Left hindlimb (tissue), 1 donor: ENCODE measurements at places on chromosomes 3 and 15.

DNA sequence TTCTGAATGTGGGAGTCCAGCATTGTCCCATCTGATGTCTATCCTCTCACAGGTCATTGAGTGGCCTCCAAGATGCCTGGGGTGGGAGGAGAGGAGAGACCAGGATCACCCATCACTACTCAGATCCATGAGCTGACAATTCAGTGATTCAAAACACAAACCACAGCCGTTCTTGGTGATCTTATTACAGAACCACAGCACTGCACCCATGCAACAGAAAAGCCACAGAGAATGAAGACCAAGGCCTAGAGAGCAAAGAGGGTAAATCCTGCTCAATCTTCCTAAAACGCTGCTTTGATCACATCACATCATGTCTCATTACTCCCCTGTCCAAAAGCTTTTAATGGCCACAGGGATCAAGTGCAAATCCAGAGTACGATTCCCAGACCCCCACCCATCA, 23.5 kb downstream of the ANP32A start:
- no peak for DNase-seq

DNA sequence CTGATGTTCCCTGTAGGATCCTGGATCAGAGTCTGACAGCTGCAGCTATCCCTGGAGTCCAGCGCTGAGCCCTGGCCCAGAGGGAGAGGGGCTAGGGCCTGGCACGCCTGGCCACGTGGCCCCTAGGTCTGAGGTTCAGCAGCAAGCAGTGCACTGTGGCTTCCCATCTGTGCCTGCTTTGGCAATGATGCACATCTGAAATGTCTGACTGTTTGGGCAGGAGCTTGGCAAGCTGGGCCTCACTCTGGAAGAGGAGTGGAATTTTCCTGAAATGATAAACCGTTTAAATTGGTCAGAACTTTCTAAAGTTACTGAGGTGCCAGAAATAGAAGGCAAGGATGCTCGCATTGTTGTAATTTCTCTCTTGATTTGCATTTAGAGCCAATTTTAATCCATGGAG, 48.8 kb upstream of the MRPS22 start:
- DNase-seq: no peak

DNA sequence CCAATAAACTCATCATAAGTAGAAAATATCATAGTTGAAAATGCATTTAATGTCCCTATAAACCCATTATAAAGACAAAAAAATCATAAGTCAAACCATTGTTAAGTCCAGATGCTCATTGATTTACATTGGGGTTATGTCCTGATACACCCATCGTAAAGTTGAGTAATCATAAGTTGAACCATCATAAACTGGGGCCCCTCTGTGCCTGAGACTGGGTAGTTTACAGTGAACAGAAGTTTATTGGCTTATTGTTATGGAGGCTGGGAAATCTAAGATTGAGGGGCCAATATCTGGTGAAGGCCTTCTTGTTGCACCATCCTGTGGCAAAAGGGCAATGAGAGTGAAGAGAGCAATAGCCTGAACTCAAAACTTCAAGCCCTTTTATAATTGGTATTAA, 10.6 kb downstream of the MKRN3 start:
- no peak for DNase-seq

DNA sequence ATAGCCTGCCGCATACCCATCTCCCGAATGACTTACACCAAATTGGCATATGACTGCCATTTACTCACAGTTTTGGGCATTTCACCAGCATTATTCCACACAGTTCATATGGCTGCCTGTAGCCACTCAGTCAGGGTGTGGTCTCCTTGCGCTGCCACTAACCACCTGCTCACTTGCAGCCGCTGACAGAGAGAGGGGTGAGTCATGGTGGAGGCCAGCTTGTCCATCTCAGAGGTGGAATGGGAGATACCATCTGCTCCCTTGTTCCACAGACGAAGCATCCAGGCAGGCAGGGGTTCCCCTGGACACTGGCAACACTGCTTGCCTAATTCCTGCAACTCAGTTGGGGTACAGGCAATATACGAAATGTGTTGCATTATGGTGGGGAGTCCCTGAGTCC, 15.6 kb downstream of the CCRL2 start:
- DNase-seq: no peak

GRCh38 chr3:188385295-188385694, 231.3 kb downstream of the LPP start:
- DNase-seq: no peak

DNA sequence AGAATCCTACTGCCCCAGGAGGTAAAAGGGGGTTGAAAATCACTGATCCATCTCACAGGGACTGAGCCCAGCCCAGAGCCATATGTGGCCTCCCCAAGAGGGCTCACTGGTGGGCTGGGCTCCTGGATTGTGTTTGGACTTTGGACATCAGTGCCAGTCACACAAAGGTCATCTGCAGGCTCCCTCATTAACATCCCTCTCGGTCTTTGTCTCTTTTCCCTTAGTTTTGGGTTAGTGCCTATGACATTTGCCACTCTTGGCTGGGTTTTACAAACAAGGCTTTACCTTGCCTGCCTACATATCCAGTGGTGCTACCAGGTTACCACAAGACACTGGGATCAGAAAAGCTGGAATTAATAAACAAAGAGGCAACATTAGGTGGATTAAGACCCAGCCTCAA, 27.9 kb downstream of the IFT122 start:
- DNase-seq: no peak

DNA sequence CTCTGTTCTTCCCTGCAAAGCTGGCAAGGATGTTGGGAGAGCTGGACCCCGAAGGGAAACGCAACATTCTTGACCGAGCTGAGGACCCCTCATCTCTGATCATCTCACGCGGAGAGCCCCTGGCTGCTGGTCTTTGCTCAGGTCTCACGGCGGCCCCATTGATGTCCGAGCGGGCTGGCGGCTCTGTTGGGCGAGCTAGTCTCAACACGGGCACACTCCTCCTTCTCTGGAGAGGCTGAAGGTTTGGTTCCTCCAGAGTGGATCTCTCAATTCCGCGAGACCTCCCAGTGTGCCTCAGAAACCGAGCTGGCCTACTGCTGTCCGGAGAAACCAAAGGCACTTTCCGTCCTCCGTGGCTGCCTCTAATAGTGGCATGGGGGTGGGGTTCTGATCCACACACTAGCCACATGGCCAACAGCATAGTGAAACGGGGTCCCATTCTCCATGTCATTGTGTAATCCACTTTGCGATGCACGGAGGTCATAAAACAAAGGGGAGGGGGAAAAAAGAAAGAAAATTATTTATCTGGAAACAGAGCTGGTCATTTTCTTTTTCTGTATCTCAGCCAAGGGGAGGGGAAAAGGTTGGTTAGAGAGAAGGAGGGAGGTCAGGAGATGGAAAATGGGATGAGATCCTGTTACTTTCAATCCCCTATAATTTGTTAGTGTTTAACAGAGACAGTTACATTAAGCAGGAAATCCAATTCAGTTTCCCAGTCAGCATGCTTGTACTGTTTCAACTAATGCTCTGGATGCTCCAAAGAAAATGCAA, 1.3 kb downstream of the CCDC80 start:
- no peak for DNase-seq

- no peak for DNase-seq
These were observed 9.9 kb upstream of the RBSN start for GRCh38 chr3:15108869-15109268.

- no peak for DNase-seq
These were observed 10.6 kb downstream of the PARP14 start for GRCh38 chr3:122691195-122691594.

GRCh38 chr3:6504347-6504746, 356.6 kb upstream of the GRM7 start:
- DNase-seq: no peak

GRCh38 chr3:191441687-191442086, 19.3 kb upstream of the PYDC2 start:
- DNase-seq: no peak

DNA sequence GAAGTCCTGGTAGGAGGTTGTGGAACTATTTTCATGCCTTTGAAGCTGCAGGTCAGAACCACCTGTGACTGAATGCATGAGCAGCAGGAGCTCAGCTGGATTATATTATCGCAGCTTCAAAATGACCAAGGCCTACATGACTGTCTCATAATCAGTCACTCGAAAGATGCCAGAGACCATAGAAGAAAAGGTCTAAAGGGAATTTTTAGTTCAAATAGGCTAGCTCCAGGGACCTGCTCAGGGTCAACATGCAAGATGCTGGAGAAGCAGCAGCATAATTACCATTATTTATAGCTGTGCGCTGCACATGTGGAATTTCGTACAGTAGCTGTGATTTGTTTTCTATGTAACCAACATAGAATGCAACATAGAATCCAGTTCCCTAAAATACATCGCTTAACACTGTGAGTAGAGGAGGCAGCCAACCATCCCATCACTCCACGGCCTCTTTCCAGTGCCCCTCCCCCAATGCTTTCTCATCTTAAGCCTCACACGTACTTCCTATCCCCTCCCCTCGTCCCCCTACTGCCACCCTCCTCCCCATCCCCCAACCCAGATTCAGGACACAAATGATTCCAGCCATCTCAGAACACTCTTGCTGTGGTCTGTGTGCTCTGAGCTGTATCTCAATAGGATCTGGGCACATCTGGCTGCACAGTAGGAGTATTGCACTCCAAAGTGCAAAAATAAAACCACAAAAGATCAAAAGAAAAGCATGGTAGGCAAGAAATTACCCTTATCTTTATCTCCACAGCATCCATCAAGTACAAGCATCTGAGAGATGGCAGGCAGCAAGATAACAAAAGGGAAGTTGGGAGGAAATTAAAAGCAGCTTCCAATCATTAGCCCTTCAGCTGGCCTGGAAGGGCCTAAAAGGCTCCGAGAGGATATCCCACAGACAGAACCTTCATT, 352.8 kb upstream of the SEMA6D start:
- no peak for DNase-seq

- DNase-seq: peak; percentile 80
These were observed 5.9 kb upstream of the CALML4 start for GRCh38 chr15:68210821-68211655.

- peak; percentile 39 for DNase-seq
These were observed 44.4 kb downstream of the ITGA11 start for GRCh38 chr15:68387381-68388143.

- no peak for DNase-seq
These were observed 9.2 kb downstream of the PTX3 start for GRCh38 chr3:157445857-157446256.

DNA sequence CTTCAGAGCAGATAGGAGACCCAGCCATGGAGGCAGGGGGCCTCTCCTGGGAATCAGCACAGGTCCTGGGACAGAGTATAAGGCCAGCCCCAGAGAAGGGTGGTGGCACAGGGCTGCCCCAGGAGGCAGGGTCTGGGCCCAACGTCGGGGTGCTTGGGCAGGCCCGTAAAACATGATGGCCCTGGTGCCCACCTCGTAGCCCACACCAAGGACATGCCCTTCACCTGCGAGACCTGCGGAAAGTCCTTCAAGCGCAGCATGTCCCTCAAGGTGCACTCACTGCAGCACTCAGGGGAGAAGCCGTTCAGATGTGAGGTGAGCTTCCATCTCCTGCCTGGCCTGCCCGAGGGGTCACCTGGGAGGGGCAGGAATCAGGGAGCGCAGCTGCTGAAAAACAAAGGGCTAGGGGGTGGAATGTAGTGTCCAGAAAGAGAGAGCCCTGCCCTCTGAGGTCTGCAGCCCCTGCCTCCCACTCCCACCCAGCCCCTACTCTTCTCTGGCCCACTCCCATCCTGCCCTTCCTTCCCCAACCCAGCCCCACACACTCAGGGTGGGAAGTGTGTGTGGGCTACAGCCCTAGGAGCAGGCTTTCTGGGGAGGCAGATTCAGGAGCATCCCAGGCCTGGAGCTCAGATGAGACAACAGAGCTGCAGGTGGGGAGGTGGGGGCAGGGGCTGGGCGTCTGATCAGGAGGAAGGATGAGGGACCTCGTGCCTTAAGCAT, 9.5 kb downstream of the ZBTB47 start:
- no peak for DNase-seq
